ENCODE measurements at places on chromosomes 6 and 20.
A peak's percentile ranks its signal among the peaks of the same experiment; 100 is the strongest.

DNA sequence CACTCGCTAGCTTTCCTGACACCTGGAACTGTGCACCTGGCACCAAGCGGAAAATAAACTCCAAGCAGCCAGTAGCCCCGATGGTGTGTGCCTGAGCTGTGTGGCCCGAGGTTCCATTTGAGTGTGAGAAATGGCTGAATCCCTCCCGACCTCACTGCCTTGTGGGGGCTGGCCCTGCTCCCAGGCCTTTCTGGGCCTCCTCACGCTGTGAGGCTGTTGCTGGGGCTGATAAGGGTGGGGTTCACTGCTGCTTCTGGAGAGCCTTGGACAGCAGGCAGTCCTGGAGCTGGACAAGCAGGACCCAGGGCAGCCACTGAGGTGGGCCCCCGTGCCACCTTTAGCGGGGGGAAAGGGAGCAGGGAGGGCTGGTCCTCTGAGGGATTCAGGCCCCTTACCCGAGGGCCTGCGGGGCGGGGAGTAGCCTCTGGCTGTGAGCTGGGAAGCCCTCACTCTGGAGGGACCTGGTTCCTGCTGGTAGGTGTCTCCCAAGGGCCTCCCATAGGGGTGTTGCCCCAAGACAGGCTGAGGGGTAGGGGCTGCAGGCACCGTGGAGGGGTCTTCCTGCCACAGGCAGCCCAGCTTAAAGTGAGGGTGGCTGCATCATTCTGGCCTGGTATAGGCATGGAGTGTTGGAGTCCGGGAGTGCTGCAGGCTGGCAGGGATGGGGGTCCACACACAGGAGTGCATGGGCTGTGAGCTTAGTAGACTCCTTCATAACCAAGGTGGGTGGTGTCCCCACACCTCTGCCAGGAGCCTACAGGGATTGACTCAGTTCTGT is 1.7 kb downstream of the PPDPF start:
- DNase-seq: peak; percentile 45

- DNase-seq: no peak
Measured at GRCh38 chr20:52914870-52915269, 57.3 kb upstream of the TSHZ2 start.

GRCh38 chr6:41343641-41344187 is 8.3 kb downstream of the NCR2 start:
- DNase-seq: no peak

DNA sequence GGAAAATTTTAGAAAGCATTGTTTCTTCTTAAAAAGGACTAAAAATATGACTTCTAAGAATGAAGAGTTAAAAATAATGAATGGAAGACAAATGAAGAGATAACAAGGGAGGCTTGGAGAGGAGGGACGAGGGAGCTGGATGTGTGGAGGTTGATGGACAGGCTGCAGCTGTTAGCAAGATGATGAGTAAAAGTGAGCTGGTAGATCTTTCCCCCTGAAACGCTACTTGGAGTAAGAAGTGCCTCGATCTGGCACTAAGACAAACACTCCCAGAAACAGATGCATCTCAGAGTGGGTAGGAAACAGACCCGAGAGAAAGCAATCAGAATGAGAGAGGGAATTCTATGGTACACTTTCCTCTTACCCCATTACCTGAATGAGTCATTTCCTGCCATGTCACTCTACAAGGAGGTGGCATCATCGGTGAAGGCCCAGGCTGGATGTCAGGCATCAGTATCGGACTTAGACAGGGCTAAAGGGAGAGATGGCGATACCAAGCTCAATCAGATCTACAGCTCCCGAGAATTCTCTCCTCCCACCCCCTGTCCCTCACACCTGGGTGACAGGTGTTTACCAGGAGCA is 154.1 kb upstream of the BMP2 start:
- DNase-seq: no peak

DNA sequence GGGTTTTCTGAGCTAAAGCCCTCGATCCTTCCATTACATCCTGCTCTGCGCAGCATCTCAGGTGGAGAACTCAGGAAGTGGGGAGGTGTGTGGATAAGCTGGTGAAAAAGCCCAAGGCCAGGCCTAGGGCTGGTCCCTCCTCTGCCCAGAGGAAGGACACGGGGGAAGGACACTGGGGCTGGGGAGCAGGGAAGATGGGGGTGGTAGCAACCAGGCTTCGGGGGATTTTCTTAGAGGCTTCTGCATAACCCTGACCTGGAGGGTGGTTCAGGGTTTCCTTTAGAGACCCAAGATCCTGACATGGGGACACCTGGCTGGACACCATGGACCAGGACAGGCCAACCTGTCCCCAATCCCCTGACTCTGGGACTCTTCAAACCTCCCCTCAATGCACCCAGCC is 37.9 kb downstream of the SUN5 start:
- DNase-seq: no peak

- DNase-seq: no peak
Measured at GRCh38 chr6:54419885-54420284, 111.6 kb downstream of the TINAG start.

DNA sequence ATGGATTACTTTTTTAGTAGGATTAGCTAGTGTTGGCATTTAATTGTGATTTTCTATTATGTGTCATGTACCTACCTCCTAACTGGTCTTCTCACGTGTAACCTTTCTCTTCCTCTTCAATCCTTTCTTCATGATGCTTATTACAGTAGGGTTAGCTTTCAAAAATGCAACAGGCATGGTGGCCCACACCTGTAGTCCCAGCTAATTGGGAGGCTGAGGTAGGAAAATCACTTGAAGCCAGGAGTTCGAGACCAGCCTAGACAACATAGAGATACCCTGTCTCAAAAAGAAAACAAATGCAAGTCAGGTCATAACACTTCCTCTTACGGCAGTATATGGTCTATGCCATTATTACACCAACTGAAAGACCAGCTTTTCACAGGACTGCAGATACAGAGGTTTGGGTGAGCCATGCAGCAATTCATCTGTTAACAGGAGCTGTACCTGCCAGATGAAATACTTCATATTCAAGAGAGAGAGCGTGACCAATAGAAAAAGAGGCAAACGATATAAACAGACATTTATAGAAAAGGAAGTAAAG is 195.0 kb downstream of the TMEM242 start:
- DNase-seq: no peak

DNA sequence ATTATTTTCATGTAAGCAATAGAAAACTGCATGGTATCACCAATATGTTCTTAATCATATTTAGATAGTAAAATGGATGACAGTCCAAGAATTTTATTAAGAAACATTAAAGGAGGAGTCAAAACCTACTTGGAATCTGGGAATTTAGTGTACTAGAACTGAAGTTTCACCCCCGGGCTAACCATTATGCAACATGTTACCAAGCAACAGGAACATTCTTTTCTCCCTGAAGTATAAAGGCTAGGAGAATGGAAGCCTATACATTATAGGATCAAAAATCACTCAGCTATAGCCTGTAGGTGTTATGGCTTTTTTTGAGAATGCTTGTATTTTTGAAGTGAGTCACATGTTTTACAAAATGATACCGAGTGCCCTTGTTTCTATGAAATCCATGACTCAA is 538.3 kb downstream of the GRIK2 start:
- no peak for DNase-seq

GRCh38 chr20:45011108-45011526 is 44.8 kb downstream of the STK4 start:
- peak; percentile 53 for DNase-seq

DNA sequence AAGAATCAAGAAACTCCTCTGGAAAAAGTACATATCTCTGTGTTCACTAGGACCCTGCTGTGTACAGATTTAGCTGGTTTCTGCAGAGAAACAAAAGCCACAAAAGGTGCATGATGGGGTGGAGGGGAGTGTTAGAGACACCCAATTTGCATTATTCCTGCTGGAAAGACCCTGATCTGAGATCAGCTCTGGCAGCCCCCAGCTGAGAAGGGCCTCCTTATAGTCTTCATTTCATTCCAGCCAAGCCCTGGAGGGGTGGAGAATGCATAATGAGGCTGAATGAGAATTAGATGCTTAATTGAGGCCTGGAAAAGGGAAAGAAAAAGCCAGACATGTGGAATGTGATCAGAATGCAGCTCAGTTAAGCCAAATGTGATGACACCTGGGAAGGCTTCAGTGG is 545.6 kb downstream of the KIF16B start:
- no peak for DNase-seq

DNA sequence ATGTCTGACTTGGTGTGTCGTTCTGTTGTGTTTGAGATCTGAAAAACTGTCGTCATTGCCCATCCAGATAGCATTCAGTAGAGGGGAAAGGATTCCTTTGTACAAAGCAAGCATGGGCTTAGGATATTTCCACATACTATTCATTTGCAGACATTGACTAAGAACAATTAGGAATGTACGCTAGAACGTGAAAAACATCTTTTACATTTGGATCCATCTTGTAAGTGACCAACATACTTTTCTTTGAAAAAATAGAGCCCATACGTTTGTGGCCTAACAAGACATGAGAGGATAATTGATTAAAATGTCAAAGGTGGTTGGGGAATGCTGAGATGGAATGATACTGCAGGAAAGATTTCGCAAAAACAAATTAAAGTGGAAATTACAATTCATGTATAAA is 225.8 kb upstream of the QKI start:
- DNase-seq: no peak

GRCh38 chr6:72078096-72078495 is 191.7 kb downstream of the RIMS1 start:
- no peak for DNase-seq

- no peak for DNase-seq
Measured at GRCh38 chr6:85772641-85773040, 130.0 kb upstream of the SYNCRIP start.

DNA sequence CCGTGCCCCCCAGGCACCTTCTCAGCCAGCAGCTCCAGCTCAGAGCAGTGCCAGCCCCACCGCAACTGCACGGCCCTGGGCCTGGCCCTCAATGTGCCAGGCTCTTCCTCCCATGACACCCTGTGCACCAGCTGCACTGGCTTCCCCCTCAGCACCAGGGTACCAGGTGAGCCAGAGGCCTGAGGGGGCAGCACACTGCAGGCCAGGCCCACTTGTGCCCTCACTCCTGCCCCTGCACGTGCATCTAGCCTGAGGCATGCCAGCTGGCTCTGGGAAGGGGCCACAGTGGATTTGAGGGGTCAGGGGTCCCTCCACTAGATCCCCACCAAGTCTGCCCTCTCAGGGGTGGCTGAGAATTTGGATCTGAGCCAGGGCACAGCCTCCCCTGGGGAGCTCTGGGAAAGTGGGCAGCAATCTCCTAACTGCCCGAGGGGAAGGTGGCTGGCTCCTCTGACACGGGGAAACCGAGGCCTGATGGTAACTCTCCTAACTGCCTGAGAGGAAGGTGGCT is 960 bp downstream of the TNFRSF6B start:
- DNase-seq: no peak

DNA sequence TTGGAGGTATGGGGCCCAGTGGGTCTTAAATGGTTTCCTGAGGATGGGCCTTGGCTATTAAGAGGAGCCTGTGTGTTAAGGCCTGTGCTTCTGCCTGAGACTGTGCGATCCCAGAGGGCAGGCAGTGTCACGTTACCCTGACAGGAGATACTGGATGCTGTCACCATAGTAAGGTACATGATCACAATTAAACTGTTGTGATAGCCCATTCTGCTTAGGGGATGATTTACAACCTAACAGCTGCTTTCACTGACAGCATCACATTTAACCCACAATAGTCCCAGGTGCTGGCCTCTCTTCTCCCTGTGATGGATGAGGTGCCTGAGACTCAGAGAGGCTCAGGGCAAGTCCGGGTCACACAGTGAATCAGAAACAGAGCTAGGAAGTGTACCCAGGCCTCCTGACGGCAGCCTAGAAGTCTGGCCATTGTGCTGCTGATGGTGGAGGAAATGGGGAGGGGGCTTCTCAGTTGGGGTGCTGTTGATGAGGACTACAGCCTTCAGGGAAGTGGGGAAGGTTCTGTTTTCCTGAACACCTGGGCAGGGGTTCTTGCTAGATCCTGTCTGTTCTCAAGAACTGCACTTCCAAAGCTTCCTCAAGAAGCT is 97.3 kb downstream of the MDGA1 start:
- no peak for DNase-seq

DNA sequence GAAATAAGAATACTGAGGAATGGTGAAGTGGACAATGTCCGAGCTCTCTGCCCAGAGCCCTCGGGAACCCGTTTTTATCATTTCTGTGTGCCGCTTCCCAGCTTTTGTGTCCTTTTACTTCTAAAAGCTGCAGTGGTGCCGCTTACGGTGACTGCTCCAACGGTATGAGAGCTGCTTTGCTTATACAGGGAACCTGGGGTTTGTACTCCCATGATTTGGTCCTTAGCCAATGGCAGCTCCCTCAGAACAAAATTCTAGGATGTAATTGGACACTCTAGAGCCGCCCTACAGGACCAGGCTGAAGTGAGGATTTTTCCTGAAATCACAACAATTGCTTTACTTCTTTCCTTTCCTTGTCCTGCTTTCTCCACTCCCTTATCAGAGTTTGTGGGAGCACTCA is 24.2 kb upstream of the PCSK2 start:
- DNase-seq: no peak

GRCh38 chr20:47676219-47676721 is 109.0 kb downstream of the SULF2 start:
- no peak for DNase-seq

GRCh38 chr6:111808493-111808892 is 64.8 kb downstream of the FYN start:
- DNase-seq: no peak

GRCh38 chr6:125947615-125948014 is 9.0 kb upstream of the HINT3 start:
- no peak for DNase-seq

DNA sequence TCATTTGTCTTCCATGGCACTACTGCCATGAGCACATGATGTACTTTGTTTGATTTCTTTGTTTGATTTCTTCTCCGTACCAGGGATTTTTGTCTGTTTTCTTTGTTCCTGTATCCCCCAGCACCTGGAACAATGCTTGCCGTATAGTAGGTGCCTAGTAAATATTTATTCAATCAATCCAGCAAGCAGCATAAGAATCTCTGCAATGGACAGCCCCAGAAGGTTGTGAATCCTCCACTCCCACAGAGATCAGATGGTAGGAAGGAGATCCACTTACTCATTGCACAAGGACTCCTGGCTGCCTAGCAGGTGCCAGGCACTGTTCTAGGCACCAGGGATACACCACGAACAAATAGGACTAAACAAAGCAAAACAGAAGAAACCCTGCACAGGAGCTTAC is 6.7 kb upstream of the SYNJ2 start:
- DNase-seq: peak; percentile 13

DNA sequence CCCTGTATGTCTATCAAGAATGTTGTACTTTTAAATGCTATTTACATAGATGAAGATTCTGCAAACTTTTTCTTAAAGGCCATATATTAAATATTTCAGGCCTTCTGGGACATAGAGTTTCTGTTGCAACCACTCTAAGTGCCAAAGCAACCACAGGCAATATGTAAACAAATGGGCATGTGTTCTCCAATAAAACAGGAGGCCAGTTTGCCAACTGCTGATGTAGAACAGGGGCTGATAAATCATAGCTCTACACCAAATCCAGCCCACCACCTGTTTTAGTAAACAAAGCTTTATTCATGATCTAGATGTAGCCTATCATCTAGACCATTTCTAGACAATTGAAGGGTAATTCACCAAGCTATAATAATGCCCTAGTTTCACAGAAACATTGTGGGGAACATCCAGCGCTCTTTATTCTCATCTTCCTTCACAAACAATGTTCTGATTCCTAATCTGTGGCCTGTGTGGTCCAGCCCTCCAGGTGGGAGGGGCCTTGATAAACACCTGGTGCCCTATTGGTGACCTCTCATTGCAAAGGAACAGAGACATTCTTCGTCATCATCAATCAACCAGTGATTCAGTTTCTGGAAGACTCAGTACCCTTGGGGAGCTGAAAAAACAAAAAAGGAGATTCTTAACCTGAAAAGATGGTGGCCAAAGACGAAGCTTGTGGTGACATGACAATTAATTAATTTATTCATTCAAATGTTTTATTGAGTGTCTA is 80.2 kb downstream of the PREP start:
- no peak for DNase-seq

Data from right forelimb (tissue), 1 donor.